CD4-positive, alpha-beta memory T cell (primary cell): ENCODE measurements at places on chromosomes 7 and 10. TPM values are rescaled to one million over a fixed set of nuclear protein-coding genes. Genes with fewer than 3 reads are reported as not detected.

The LIPK gene
- not detected for total RNA-seq

- H3K27ac ChIP-seq, result no peak overlapping the region
- H3K4me3 ChIP-seq, result no peak overlapping the region
- no peaks in the 10 kb centered on the region for H3K36me3 ChIP-seq
- H3K27me3 ChIP-seq, result no peaks in the 10 kb centered on the region
Observed at GRCh38 chr7:40808378-40808942, 673.7 kb downstream of the SUGCT start.

DNA sequence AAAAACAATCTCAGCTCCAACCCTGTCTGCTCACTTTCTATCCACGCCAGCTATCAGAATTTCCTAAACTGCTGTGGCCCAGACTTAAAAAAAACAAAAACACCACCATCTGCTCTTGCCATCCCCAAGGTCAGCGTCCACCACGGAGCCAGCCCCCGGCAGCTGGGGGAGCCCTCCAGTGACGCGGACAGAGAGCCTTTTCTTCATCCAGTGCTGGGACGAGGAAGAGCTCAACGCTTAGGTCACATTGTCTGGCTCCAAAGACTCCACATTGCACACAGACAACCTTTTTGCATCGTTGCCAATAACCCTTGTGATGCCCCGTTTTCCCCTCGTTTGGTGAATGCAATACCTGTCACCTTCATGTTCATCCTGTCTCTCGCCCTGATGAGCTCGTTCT is 67.4 kb upstream of the GNA12 start:
- peaks cover 68% of the 10 kb centered on the region for H3K36me3 ChIP-seq
- no peaks in the 10 kb centered on the region for H3K27me3 ChIP-seq
- DNase-seq, result no peak
- no peak overlapping the region for H3K4me3 ChIP-seq
- no peaks in the 10 kb centered on the region for H3K4me1 ChIP-seq

DNA sequence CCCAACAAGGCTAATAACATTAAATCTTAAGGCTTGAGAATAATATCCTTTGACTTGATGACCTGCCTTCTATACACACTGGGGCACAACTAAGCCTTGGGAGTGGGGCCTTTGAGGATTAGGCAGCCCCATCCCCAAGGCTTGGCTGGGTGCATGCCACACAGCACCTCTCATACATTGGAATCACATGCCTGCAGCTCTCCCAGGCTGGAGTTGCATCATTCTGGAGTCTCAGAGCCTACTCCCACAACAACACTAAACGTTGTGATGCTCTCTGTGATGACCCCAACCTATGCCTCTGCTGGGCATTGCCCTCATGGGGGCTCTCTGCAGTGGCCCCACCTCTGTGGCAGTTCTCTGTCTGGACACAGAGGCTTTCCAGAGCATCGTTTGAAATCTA is 31.9 kb upstream of the SGCE start:
- peaks cover 3% of the 10 kb centered on the region for H3K27me3 ChIP-seq
- no peak overlapping the region for H3K4me3 ChIP-seq
- H3K36me3 ChIP-seq, result no peaks in the 10 kb centered on the region
- DNase-seq, result no peak

GRCh38 chr7:82714883-82715282 is 271.3 kb upstream of the CACNA2D1 start:
- no peak for DNase-seq
- no peak overlapping the region for H3K4me3 ChIP-seq
- no peaks in the 10 kb centered on the region for H3K36me3 ChIP-seq
- no peaks in the 10 kb centered on the region for H3K4me1 ChIP-seq
- H3K27me3 ChIP-seq, result no peaks in the 10 kb centered on the region
- no peak overlapping the region for H3K27ac ChIP-seq

DNA sequence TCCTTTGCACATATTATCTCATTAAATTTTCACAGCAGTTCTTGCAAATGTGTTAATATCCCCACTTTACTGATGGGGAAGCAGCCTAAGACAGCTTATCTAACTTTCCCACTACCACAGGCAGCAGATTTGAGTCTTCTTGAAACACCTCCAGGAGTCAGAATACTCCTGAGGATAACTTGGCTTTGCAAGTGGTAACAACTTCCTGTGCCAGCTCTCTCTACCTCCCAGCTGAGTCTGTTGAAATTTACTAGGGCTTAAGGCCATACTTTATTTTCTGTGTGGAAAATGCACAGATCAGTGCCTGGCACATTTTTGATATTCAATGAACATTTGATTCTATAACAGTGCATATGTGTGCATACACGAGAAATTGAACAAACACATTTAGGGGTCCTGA is 136.1 kb upstream of the COBL start:
- no peaks in the 10 kb centered on the region for H3K4me1 ChIP-seq
- H3K36me3 ChIP-seq, result no peaks in the 10 kb centered on the region
- no peak overlapping the region for H3K4me3 ChIP-seq
- H3K27me3 ChIP-seq, result no peaks in the 10 kb centered on the region
- no peak overlapping the region for H3K27ac ChIP-seq

DNA sequence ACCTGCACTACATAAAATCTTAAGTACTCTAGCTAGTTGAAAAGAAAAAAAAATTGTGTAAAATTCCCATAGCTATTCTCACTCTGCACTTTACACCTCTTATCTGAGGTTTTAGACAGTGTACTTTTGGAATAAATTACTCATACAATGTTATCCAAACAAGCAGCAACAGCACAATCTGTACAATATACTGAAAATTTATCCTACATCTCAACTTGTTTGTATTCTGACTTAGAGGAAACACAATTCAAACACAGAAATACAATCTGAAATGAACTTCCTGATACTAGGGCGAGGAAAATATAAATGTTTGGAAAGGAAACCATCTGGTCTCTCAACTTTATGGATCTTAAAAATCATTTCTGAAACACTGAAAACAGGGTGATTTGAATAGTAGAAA is 381.7 kb downstream of the THSD7A start:
- H3K4me1 ChIP-seq, result no peaks in the 10 kb centered on the region
- no peak overlapping the region for H3K27ac ChIP-seq
- H3K4me3 ChIP-seq, result no peak overlapping the region
- no peaks in the 10 kb centered on the region for H3K36me3 ChIP-seq

DNA sequence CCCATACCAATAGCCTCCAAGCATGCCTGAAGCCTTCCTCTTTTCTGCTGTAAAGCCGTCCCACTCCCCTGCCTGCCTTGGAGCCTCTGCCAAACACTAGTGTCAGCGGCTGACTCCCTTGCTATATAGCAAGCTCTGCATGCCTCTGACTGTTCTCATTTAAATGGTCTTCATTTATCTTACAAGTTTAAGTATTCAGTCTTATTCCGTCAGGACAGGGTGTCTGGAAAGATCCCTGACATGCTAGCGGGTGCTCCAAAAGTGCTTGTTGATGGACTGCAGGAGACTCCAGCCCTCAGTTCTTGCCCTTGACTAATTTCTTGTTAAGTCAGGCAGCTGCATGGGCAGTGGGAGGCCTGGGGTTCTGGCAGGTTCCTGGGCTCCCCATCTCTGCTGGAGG is 298.7 kb downstream of the GFRA1 start:
- no peak for DNase-seq
- H3K27ac ChIP-seq, result no peak overlapping the region
- H3K4me1 ChIP-seq, result no peaks in the 10 kb centered on the region
- H3K4me3 ChIP-seq, result no peak overlapping the region

DNA sequence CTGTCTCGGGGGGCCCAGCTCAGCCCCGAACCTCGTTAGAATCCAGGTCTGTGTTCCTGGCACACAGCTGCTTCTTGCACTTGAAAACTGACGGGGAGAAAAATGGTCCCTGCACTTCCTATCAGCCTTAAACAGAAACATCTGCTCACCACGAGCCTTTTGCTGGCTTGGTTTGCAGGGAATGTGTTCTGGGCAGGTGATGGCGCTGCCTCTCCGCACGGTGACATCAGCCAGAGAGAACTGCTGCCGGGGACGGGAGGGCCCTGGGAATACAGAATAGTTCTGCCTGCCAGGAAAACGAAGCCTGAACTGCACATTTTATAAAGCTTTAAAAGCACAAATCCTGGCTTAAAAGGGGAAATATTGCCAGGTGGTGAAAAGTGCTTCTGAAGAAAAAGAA is 622.5 kb downstream of the TYW1 start:
- H3K4me1 ChIP-seq, result no peaks in the 10 kb centered on the region
- no peak for DNase-seq
- no peak overlapping the region for H3K4me3 ChIP-seq
- no peak overlapping the region for H3K27ac ChIP-seq
- H3K27me3 ChIP-seq, result no peaks in the 10 kb centered on the region

DNA sequence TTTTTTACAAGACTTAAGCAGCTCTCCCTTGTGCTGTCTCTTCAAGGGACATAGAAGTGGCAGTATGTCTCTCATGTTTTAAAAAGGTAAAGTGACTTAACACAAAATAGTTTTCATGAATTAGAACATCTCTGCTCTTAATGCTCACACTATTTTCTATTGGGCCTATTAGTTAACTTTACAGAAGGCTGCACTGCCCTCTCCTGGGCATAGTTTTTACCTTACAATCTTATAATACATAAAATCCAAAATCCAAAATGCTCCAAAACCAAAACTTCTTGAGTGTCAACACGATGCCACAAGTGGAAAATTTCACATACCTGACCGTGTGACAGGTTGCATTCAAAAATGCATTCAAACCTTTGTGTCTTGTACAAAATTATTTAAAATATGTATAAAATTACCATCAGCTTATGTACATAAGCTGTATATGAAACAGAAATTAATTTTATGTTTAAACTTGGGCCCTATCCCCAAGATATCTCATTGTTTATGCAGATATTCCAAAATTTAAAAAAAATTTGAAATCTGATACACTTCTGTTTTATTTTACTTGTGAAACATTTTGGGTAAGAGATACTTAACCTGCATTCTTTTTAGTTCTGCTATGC is 25.8 kb downstream of the TES start:
- H3K4me3 ChIP-seq, result no peak overlapping the region
- H3K27me3 ChIP-seq, result no peaks in the 10 kb centered on the region
- H3K27ac ChIP-seq, result no peak overlapping the region
- peaks cover 50% of the 10 kb centered on the region for H3K4me1 ChIP-seq

DNA sequence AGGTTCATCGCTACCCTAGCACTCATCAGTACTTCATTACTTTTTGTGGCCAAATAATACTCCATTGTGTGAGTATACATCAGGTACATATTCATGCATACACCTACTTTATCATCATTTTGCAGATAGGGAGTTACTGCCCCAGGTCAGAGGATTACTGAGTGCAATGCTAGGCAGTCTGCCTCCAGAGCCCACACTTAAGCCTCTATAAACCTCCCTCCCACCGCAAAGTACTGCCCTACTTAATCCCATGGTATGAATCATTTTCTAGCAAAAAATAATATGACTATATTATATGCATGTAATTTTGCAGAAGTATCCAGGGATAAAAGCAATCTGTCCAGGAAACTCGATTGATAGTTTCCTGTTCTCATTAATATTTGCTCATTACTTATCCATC is 194.3 kb downstream of the GRID1 start:
- no peak for DNase-seq
- no peaks in the 10 kb centered on the region for H3K4me1 ChIP-seq
- H3K36me3 ChIP-seq, result no peaks in the 10 kb centered on the region
- H3K27ac ChIP-seq, result no peak overlapping the region
- H3K4me3 ChIP-seq, result no peak overlapping the region
